ENCODE measurements at places on chromosomes 5 and 9.

GRCh38 chr9:4638968-4639367 lies 23.1 kb upstream of the PLPP6 start:
- DNase-seq = no peak

GRCh38 chr5:180853121-180853847 lies 7.8 kb downstream of the ZFP62 start:
- no peak for DNase-seq

- no peak for DNase-seq
Observed at GRCh38 chr9:21854594-21854993, 52.2 kb downstream of the MTAP start.

DNA sequence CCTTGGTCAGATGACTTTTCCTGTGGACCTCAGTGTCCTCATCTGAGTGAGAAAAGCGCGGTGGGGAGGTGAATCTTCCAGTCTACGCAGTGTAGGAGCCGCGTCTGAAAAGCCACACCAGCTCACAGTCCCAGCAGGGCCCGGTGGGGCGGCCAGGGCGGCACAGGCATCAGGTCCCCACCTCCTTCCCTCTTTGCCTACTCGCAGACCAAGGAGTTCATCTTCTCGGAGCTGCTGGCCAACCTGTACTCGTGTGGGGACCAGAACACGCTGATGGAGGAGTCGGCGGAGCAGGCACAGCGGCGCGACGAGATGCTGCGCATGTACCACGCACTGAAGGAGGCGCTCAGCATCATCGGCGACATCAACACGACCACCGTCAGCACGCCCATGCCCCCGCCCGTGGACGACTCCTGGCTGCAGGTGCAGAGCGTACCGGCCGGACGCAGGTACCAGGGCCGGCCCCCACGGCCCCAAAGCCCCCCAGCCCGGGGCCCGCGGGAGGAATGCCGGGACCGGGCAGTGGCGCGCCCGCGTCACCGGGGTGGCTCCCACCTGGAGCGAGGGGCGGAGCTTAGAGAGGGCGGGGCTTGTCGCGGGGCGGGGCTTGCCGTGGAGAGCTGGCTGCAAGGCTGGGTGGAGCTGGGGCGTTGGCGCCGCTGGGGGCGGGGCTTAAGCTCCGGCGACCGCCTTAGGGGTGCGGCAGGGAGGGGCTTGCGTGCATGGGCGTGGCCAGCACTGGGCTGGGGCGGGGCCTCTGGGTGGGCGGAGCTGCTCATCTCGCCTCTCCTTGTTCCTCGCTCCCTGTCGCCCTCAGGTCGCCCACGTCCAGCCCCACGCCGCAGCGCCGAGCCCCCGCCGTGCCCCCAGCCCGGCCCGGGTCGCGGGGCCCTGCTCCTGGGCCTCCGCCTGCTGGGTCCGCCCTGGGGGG lies 25.6 kb downstream of the GOLGA2 start:
- DNase-seq = peak; percentile 98

- DNase-seq = no peak
Observed at GRCh38 chr5:80656425-80656824, 1.6 kb upstream of the DHFR start.

DNA sequence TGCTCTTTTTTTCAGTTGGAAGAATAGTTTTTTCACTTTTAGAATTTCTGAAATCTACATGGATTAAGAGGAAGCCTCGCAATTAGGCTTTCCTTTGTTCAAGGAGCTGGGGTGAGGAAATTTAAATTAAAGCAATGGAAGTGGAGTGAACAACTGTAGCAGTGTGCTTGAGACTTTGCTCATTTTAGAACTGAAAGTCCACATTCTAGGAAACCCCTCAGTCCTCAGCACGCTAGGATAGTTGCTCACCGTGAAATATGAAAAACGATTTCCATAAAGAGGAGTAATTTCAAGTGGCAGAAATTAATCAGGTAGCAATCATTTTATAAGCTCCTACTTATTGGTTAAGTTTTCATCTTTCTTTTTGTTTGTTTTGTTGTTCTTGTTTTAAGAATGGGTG lies 243.0 kb upstream of the ITGA1 start:
- no peak for DNase-seq

DNA sequence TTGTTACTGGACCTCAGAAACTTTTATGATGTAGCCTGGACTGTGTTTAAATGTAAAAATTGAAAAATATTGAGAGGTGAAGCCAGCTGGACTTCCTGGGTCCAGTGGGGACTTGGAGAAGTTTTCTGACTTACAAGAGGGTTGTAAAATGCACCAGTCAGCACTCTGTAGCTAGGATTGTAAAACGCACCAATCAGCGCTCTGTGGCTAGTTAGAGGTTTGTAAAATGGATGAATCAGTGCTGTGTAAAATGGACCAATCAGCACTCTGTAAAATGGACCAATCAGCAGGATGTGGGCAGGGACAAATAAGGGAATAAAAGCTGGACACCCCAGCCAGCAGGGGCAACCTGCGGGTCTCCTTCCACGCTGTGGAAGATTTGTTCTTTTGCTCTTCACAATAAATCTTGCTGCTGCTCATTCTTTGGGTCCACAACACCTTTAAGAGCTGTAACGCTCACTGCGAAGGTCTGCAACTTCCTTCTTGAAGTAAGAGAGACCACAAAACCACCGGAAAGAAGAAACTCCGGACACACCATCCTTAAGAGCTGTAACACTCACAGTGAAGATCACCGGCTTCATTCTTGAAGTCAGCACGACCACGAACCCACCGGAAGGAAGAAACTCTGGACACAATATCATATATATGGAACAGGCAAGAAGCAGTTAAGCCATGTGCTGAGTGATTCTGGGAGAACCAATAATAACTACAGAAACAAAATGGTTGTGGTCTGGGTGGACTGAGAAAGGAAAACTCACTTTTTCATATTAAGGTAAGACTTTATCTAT lies 201.3 kb downstream of the GABRG2 start:
- no peak for DNase-seq

- peak; percentile 38 for DNase-seq
Observed at GRCh38 chr9:113620377-113621161, 157.0 kb downstream of the RGS3 start.

DNA sequence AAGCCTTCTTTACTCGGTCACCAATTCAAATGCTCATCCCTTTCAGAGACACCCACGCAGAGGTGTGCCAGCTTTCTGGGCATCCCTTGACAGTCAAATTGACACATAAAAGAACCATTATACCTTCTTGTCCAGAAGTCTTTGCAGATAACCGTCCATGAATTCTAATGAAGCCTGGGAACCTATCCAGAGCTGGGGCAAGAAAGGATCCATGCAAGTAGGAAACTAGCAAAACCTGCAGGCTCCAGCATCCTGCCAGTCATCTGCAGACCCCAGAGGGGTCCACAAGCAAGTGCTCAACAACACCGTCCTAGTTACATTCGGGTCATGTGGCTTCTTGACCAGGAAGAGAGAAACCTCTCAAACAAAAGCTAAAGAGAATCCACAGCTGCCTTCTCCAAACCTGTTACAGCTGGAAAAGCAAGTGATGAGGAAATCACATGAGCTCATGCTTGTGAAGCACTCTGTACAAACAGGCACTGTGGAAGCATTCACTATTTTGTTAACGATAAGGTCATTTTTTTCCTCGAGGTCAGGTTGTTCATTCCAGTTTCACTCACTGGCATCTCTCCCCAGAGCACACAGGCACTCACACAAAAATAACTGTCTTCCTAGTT lies 80.2 kb upstream of the DMRT1 start:
- no peak for DNase-seq

GRCh38 chr5:39658866-39659265 lies 234.1 kb upstream of the DAB2 start:
- no peak for DNase-seq

DNA sequence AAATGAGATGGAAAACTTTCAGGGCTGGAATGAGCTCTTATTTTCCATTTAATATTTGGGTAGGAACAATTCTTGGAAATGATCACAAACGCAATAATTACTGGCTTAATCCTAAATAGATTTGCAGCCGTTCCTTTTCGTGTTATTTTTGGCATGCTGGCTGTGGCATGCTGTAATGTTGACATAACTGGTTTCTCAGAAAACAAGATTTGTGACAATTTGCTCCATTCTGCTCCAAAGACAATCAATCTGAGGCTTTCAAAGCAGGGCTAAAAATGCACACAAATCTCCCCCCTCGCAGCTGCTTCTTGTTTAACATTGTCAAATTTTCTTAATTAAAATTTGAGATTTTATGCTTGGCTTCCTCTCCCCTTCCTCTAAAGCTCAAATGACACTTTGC lies 151.2 kb downstream of the TTC39B start:
- DNase-seq = no peak

DNA sequence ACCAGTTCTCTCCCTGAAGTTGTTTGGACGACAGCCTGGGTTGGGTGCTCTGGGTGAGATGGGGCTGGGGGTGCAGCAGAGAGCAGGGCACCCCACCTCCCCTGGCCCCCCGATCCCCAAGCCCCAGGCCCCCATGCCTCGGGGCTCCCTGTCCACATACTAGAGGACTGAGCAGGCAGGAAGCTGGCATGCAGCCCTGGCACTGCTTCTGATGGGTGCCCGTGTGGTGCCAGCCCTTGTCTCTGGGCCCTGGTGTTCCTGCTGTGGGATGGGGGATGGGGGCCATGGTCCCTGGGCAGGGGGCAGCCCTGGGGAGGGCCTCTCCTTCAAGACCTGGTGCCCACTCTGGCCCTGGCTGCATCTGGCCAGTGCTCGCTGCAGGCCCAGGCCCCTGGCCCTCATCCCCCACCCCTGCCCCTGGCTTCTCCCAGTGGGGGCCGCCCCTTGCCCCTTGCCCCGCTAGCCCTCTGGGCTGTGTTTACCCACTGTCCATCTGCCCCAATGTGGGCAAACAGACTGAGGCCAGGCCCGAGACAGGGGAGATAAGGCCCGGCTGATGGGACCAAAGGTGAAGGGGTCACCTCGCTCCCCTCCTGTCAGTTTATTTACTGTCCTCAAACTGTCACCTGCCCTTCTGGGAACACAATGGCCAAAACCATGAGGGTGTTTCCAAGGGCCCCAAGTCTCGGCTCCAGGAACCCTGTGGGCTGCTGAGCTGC lies 67.3 kb upstream of the RXRA start:
- DNase-seq = no peak

DNA sequence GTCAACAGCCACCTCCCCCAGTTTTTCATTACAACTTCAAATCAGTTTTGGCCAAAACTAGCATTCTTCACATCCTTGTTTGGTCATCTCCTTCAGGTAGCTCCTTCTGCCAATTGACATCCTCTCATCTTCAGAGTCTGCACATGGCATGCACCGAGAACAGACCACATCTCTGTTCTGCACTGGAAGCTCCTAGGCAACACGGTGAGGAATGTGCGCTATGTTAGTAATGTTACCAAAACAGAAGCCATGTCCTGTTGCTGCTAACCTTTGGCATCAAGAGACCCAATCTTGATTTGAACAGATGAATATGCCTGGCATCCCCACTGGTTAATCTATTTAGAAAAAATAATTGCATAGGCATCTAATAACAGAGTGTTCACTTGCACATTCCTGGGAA lies 5.1 kb upstream of the HK3 start:
- no peak for DNase-seq

DNA sequence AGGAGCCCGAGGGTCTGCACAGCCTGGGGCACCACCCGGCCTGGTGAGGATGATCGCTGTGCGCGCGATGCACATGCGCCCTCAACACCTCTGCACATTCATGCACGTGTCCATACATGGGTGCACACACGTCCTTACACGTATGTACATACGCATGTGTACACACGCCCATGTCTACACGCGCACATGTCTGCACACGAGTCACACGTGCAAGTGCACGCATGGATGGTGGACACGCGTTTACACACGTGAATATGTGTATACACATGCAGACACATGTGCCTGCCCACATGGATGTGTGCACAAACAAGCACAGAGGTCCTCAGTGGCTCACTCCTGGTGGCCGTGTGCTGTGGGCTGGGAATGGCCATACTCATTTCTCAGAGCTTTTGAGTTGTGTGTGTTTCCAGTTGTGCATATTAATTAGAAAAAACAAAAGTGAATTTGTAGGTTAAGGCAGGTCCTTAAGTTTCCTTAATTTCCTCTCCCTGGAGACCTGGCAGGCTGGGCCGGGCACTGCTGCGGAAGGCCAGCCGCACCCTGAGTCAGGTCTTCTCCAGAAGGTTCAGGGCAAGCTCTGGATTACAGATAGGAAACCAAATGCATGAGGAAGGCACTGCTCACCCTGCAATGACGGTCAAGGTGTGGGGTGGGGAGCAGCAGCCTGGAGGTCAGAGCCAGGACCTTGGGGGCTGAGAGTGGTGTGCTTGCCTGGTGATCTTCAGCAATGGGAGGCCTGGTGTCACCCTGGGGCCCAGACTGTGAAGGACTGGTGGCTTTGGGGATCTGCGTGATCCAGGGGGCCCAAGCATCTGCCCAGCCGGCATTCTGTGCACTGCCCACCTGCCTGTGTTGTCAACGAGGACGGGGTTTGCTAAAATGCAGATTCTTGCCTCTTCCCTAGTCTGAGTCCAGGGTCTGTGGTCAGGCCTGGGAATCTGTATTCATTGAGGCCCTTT lies 1.3 kb upstream of the RNU6ATAC start:
- peak; percentile 45 for DNase-seq

DNA sequence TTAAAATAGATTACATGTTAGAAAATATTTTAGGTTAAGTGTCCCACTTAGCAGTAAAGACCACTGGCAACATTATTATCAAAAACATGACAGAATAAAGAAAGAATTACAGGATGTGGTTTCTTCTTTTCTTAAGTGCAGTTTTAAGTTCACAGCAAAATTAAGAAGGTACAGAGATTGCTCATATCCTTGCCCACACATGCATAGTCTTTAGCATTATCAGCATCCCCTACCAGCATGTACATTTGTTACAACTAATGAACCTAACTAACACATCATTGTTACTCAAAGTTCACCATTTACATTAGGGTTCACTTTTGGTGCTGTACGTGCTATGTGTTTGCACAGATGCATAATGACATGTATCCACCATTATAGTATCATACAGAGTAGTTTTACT lies 837.7 kb upstream of the CDH9 start:
- no peak for DNase-seq

DNA sequence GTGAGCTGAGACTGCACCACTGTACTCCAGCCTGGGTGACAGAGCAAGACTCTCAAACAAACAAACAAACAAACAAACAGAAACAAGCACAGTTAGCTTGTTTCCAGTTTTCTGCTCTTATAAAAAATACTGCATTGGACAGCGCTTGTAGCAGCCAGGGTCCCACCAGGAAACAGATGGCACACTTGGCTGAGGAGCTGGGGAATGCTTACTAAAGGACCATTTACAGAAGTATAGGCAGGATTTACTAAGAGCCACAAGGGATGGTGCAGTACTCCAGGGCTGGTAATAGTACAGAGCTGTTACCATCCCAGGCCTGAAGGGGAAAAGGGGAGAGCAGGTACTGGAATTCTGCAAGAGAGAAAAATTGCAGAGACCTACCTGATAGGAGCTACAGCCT lies 5.2 kb upstream of the ANKS6 start:
- no peak for DNase-seq

GRCh38 chr9:130994135-130995085 lies 14.6 kb upstream of the LAMC3 start:
- DNase-seq = no peak

DNA sequence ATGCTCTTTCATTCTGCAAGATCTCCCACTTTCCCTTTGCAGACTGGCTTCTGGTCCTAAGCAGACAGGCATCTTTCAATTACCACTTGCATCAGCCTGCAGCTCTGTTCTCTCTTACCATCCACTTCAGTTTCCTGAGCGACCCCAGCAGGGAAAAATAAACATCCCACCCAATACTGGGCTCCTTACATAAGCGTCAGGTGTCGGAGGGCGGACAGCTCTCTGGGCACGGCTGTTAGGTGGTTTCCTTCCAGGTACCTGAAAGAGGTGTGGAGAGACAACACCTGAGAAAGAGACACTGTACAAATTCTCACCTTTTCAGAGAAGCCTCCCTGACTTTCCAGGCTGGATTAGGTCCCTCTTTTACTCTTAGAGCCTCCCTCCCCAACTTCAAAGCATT lies 145.1 kb upstream of the PANK3 start:
- DNase-seq = no peak

Data from stimulated activated naive CD8-positive, alpha-beta T cell treated with anti-CD3 and anti-CD28 coated beads, Interleukin-15, amount 100 ng/mL, for 72 hours (primary cell).